MG63 (cell line): ENCODE measurements at places on chromosomes 12 and 14. TPM values are rescaled to one million over a fixed set of nuclear protein-coding genes. Genes with fewer than 3 reads are reported as not detected.

DNA sequence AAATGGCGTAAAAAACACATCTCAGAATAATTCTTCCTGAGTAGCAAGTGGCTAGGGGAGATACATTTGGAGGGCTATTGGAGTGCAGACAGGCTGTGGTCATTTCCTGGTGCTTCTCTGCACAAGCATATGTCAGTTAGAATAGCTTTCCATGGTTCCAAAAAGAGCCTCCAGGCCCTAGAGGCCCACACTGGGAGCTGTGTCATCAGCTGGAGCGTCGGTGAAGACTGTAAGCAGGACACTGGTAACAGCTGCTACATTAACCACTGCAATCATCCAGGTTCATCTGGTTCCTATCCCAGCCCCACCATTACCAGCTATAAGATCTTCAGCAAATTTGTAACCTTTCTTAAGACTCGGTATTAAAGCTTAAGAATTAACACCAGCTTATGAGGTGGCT is 31.7 kb upstream of the APPL2 start:
- no peak for DNase-seq

DNA sequence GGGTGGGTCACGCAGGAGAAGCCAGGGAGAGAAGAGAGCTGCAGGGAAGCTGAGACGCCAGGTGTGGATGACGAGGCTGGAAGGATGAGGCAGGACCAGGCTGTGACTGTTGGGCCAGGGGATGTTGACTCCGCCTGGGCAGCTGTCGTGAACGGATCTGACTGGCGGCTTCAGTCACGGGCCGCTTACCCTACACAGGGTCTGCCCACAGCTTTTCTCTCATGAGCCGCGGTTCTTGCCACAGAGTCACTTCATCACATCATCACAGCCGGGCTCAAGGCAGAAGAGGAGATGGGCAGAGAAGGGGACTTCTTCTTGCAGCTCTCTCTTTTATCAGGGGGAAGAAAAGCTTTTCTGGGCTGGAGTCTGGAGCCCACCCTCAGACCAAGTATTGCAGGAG is 7.7 kb downstream of the CLBA1 start:
- DNase-seq: no peak

- DNase-seq: peak; percentile 34
These were observed 2.9 kb upstream of the PPFIBP1 start for GRCh38 chr12:27521066-27521465.

GRCh38 chr12:2192231-2192630 is 139.4 kb downstream of the CACNA1C start:
- no peak for DNase-seq

The CMKLR1 gene
- 1.3 and 1.5 TPM in 2 replicates for total RNA-seq

The KRT79 gene
- not detected in 2 replicates for total RNA-seq
